ENCODE measurements at places on chromosomes 6 and 20. TPM values are rescaled to one million over a fixed set of nuclear protein-coding genes. Genes with fewer than 3 reads are reported as not detected.

- DNase-seq: no peak
These were observed 40.6 kb downstream of the HECA start for GRCh38 chr6:139175389-139175948.

The FLOT1 gene
- 134 TPM for polyA plus RNA-seq

The ARFGEF3 gene
- polyA plus RNA-seq: 6.2 TPM

DNA sequence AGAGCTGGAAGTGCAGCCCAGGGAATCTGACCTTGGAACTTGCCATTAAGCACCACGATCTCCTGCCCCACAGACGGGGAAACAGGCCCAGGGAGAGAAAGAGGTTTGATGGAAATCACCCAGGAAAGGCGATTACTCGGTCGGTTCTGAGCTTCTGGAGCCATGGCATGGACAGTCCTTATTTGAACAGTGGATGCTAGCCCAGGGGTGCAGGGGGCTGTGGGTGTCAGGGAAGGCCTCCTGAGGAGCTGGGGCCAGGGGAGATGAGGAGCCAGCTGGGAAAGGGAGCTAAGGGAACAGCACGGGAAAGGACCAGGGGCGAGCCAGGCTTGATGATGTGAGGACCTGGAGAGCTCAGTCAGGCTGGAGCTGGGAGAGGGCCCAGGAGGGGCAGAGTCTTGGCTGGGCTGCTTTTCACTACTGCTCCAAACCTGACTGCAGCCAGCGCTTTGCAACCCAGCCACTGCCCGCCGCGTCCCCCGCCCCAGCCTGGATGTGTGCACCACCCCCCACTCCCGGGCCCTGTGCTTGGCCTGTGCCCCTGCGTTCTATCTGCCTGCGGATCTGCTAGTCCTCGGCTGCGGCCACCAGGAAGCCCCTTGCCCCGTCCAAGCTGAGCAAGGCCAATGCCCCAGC, 17.8 kb downstream of the SUN5 start:
- DNase-seq: no peak

DNA sequence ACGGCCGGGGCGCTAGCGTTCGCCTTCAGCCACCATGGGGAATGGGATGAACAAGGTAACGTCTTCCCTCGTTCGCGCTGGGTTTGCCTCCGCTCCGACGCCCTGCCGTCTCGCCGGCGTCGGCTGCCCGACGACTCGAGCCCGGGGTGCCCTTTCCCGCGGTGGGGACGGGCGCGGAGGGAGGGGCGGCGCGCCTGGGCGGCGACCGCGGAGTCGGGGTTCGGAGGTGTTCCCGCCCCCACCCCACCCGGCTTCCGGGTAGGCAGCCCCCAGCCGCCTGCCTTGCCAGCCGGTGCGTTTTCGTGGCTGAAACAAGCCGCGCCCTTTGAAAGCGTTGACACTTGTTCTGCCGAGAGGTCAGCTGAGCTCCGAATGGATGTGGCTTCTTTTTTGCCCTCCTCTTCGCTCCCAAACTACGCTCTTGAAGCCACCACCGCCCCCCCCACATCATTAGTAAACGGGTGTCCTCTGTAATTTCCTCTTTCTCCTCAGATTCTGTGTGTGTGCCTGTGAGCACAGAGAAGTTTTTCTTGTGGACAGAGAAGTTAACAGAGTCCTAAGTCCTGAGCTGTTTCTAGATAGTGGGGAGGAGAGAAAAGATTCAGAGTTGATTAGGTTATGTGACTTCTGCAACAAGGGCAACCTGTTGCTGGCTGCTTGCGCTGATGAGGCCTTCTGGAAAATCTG, 362 bp downstream of the DUSP22 start:
- peak; percentile 25 for DNase-seq

GRCh38 chr20:3000852-3001523, 42.4 kb upstream of the GNRH2 start:
- peak; percentile 15 for DNase-seq

The TRIM10 gene
- polyA plus RNA-seq: 0.47 TPM

Measured in right renal cortex interstitium (tissue), 3 donors.